Lower leg skin (tissue), 4 donors: ENCODE measurements at places on chromosomes 11 and 22.

DNA sequence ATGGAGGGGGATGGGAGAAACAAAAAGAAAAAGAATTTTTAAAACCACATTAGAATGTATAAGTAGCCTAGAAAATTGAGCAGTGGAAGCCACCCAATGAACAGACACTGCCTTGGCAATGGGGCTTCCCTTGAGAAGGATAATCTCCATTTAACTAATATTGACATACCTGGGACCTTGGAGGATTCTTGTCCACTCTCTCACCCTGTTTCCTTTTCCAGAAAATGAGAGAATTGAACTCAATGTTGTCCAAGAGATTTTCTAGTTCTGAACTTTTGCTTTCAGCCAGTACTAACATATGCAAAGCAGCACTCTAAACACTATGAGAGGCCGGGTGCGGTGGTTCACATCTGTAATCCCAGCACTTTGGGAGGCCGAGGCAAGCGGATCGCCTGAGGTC, 524 bp downstream of the MS4A8 start:
- no peak for DNase-seq

DNA sequence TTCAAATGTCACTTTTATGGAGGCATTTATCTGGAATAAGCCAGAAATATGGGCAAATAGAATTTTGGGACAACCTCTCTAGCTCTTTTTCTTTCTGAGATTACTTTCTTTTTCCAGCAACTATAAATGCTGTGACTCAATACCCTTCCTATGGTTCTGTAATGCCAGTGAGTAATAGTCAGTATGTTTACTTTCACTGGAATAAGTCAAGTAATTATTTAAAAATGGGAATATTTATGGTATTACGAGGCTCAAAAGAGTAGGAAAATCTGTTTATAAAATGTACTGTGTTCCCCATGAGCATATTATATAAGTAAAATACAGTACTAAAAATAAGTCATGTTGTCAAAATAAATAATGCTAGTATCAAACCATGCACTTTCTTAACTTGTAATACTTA, 750.5 kb downstream of the LUZP2 start:
- no peak for DNase-seq

GRCh38 chr11:114167355-114167754, 107.8 kb downstream of the ZBTB16 start:
- no peak for DNase-seq

DNA sequence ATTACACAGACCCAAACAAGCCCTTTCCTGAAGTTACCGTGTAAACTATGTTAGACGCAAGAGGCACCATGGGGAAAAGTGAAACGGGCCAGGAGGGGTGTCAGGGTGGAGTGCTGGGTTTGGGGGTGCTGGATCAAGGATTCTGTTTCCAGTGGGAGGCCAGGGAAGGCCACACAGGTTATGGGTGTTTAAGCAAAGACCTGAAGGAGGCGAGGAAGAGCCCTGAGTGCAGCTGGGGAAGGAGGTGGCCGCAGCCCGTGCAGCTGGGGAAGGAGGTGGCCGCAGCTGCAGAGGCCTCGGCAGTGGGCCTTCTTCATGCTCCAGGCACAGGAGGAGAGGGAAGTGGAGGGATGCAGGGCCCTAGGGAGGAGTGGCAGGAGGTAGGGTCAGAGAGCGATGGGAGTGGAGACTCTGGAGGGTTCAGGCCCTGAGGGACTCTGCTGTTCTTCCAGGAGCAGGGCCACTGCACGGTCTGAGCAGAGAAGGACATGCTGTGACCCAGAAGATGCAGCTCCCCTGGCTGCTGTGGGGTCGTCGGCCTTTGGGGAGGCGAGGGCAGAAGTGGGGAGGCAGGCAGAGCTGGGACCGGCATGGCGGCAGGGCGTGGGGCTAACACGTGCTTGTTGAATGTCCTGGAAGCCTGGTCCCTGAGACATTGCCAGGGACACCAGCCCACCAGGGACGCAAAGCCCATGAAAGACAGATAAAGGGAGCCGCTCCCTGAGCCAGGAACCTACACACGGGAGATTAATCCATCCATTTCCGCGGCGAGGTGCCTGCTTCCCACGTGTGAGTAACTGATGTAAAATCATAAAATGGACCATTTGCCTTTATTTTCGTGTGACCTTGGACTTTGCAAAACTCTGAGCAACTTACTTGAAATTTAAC, 1049.1 kb downstream of the BRD1 start:
- peak; percentile 7 for DNase-seq

DNA sequence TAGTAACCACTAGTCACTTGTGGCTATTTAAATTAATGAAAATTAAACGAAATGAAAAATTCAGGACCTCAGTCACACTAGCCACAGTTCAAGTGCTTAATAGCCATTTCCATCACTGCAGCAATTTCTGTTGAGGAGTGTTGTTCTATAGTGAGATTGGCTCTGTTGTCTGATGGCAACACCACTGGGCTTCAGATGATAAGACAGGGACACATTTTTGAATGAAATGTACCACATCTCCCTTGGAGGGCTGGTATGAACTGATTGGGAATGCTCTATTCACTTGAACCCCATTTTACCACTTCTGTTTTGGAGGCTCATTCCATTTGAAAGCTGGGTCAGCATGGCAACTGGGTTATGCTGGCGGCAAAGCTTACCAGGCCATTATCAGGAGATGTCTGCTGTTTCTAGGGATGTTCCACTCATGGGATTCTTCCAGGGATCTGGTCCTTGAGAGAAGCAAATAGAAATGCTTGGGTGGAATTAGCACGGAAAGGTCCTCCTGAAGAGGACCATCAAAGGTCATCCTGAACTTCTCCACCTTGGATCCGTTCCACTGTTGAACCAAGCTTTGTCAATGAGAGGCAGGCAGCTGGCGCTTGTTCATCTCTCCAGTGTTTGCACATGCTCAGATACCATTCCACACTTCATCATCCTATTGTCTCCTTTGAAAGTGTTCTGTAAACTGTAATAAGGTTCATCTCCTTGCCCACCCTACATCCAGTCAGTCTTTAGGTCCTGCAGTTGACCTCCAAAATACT, 7.6 kb downstream of the AMOTL1 start:
- no peak for DNase-seq

DNA sequence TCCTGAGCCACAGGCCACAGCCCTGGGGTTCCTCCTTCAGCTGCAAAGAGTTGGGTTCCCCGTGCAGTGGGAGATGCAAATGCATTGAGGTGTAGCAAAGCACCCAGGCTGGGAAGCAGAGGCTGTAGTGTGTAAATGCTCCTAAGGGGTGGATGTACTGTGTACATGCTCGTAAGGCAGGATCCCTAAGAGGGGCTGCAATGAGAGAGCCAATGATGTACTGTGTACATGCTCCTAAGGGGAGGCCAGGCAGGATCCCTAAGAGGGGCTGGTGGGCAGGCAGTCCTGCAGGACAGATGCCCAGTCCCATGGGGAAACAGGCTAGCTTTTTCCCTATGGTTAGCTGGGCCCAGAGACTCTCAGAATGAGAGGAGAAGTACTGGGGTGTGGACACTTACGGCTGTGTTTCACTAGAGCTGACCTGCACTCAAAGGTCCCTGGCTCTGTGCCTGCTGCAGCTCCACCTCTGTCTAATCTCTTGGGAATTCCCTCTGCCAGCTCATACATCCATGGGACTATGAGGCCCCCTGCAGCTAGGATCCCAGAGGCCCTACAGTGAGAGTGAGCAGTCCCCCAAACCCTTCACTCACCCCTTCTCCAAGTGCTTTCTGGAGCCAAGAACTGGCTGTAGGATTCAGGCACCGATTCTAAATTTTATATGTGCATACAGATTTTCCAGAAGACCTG, 261.9 kb upstream of the LUZP2 start:
- no peak for DNase-seq

DNA sequence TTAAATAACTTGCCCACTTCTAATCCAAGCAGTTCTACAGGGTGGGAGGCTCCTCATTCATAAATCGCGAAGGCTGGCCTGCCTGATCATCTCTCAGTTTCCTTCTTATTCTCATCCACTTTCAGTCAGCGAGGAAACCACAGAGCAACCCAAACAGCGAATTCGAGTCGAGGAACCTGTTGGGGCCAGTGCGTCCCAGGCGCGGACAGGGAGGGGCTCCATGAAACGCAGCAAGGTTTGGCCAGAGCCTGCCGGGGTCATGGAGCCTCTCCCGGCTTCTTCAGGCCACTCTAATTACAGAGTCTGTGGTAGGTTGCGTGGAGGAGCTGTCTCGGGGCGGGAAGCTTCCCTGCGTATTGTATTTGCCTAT, 741 bp upstream of the NAV2 start:
- DNase-seq: no peak

- no peak for DNase-seq
Measured at GRCh38 chr22:44604991-44605390, 97.0 kb upstream of the PRR5 start.

DNA sequence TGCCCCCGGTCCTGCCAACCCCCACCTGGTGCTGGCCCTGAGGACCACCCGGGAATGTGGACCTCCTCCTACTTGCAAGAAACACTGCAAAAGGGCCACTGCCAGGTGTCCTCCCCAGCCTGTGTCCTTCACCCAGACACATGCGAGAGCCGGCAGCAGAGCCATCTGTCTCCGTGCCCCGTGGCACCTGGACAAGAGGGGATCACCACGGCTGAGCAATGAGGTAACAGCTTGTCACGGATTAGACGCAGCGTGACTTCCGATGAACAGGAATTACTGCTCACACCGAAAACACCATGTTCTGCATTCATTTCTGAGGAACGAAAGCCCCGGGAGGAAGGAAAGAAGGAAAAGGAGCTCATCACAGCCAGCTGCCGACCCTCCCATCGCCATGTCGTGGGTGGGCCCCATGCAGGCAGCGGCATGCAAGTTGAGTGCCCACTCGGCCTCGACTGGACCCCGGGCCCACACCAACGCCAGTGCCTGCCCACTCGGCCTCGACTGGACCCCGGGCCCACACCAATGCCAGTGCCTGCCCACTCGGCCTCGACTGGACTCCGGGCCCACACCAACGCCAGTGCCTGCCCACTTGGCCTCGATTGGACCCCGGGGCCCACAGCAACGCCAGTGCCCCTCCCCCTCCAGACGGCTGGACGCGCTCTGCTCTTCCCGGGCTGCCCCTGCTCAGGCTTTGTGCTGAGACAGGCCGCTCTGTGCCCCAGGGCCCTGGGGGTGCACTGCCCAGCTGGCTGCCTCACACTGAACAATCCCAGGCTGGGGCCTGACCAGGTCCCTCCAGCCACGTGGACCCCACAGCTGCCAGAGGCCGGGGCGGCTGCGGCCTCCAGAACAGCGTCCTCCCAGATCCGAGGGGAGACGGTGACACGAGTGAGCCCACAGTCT, 22.0 kb downstream of the CHID1 start:
- DNase-seq: no peak

- no peak for DNase-seq
Measured at GRCh38 chr11:120601536-120601935, 90.0 kb downstream of the GRIK4 start.

- no peak for DNase-seq
Measured at GRCh38 chr11:12017243-12017678, 8.8 kb upstream of the DKK3 start.
